ENCODE measurements at places on chromosomes 3 and 15.
A peak's percentile ranks its signal among the peaks of the same experiment; 100 is the strongest.

- no peak for DNase-seq
Measured at GRCh38 chr15:54559405-54560069, 581.3 kb downstream of the UNC13C start.

GRCh38 chr15:59611276-59612260 is at the start of gene GCNT3:
Gene GCNT3 (plus strand): TSS chr15:59611783. CDS start chr15:59618239, 6,456 bp downstream.
- peak; percentile 8 for DNase-seq

GRCh38 chr15:60044636-60045270 is 40.6 kb downstream of the FOXB1 start:
- DNase-seq, result no peak

DNA sequence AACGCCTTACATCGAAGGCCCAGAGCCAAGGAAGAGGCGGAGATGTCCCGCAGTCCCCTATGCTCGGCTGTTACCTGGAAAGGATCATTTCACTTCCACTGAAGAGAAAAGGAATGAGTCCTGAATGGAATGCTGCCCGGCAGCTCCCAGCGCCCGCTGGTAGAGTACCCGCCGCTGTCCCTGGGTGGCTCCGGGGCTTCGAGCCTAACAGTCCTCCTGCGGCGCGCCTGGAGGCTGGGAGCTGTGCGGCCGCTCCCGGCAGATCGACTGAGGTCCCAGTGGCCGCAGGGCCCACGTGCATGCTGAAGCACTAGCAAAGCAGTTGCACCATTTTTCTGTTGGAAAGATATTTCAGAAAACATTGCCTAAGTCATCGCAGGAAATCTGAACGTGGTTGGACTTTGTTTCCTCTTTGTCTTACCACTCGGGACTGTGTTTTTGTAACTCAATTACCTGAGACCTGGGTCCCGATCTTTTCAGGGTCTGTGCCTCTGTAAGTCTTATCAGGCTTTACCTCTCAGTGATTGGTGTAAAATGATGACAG is 984 bp downstream of the RNU6-1 start:
- peak; percentile 21 for DNase-seq

DNA sequence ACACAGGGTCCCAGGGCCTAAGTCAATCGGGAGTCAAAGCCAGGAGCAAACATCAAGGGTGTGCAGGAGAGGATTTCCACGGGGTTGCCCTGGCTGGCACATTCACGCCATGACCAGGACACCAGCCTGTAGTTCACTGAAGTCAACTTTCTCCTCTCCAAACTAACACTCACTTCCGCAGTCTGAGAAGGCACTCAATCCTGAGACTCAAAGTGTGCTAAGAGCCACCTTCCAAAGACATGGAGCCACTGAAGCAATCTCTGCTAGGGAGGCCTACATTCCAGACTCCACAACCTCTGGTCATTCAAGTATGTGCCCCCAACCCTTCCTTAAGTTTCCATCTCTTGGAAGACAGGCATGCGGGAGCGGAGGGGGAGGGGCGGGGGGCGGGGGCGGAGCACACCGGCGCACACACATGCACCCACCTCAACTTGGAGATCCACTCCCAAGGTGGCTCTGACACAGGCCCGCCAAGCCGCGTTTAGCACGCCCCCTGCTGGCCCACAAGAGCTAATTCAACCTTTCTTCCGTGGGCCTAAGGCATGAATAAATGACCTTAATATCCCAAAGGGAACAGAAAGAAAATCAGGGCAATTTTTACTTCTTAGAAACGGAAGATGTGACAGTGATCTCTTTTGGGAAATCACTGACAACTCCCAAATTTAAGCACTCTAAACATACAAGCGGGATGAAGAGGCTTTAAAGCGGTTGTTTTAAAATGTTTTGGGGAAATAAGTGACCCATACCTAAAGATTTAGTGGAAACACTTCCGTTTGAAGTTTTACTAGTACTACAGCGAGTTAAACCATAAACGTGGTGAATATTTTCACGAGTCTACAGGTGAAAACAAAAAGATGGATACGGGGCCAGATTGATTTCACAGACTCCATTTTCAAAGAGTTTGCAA is 162.5 kb upstream of the CHRNA7 start:
- DNase-seq, result peak; percentile 37

DNA sequence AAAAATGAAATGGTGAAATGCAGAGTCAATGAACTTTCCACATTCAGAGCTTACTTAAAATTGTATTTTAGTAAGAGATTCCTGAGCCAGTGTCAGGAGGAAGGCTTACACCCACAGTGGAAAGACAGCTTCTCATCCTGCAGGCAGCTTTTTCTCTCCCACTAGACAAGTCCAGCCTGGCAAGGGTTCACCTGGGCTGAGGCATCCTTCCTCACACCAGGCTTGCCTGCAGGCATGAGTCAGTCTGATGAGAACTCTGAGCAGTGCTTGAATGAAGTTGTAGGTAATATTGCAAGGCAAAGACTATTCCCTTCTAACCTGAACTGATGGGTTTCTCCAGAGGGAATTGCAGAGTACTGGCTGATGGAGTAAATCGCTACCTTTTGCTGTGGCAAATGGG is 3.1 kb downstream of the CCR4 start:
- DNase-seq, result no peak

DNA sequence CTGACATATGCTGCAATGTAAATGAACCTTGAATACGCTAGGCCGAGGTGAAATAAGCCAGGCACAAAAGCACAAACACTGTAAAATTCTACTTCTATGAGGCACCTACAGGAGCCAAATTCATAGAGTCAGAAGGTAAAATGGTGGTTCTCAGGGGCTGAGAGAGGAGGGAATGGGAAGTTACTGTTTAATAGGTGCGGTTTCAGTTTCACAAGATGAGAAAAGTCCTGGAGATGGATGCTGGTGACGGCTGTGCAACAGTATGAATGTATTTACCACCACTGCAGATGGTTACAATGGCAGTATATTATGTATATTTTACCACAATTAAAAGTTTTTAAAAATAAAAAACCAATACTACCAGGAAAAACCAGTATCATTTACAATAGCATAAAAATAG is 4.0 kb downstream of the TNK2 start:
- DNase-seq, result no peak

GRCh38 chr15:95265419-95265997 is 1034.1 kb downstream of the MCTP2 start:
- DNase-seq, result no peak

GRCh38 chr15:57156210-57156884 is 220.0 kb upstream of the CGNL1 start:
- DNase-seq, result peak; percentile 72

DNA sequence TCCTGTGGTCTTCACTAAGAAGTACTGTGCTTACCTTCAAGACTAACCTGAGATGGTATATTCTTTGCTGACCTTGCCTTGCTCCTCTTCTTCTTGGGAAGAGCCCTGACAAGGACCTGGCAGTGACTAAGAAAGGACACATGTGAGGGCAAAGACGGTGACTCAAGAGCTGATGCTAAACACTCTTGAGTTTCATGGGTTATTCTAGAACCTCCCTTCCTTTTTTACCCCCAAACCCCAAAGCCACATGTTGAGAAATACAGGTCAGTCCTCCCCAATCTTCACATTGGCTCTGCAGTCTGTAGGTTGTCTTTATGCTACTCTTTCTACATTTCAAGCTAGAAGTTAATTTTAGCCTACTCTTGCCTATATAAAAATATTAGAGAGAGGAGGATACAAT is 200.6 kb downstream of the SEMA6D start:
- no peak for DNase-seq

Data from EH (cell line).